Activated naive CD8-positive, alpha-beta T cell treated with anti-CD3 and anti-CD28 coated beads, Interleukin-2, amount 10 ng/mL, durations not matched to agents 7 days and 5 days (primary cell): ENCODE measurements at places on chromosomes 7 and 10. TPM values are rescaled to one million over a fixed set of nuclear protein-coding genes. Genes with fewer than 3 reads are reported as not detected.

GRCh38 chr7:124255041-124255655 lies 222.3 kb upstream of the TMEM229A start:
- no peak overlapping the region for H3K27ac ChIP-seq
- DNase-seq: no peak
- H3K36me3 ChIP-seq: no peaks in the 10 kb centered on the region
- H3K4me3 ChIP-seq: no peak overlapping the region
- no peaks in the 10 kb centered on the region for H3K4me1 ChIP-seq
- H3K27me3 ChIP-seq: no peaks in the 10 kb centered on the region

Gene ANKRD2
- 0.23 TPM for total RNA-seq

Gene C10orf53
- total RNA-seq: not detected

Gene ABCB1
- total RNA-seq: 30.8 TPM

Gene HPSE2
- 0.14 TPM for total RNA-seq

DNA sequence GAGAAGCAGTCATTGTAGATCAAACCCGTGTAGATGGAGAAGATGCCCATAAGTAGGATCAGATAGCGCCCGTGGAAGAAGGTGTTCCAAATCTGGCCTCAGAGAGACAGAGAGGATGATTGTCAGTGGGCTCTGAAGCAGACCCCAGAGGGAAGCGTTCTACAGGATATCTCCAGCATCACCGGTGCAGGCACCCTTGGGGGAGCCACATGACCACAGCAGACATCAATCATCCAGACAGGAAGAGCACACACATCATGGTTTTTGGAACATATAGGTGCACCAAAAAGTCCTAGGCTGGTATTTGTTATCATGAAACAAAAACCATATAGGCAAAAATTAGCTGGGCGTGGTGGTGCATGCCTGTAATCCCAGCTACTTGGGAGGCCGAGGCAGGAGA lies 44.0 kb upstream of the SVOPL start:
- no peaks in the 10 kb centered on the region for H3K36me3 ChIP-seq
- H3K4me1 ChIP-seq: peaks cover 13% of the 10 kb centered on the region
- no peak overlapping the region for H3K4me3 ChIP-seq
- DNase-seq: no peak
- peaks cover 6% of the 10 kb centered on the region for H3K27me3 ChIP-seq

DNA sequence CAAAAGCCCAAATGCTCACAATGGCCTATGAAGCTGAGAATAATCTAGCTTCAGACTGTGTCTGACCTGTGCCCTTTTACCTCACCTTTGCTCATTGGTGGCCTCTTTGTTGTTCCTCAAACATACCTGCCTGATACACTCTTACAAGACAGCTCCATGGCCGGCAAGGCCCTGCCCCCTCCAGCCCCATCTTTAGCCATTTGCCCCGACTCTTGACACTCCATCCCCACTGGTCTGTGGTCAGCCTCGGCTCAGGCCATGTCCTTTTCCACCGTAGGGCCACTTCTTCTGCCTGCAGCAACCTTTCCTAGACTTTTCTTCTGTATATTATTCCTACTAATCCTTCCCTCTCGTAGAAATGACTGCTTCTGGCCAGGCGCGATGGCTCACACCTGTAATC lies 265.2 kb downstream of the RPS24 start:
- no peak overlapping the region for H3K4me3 ChIP-seq
- peaks cover 13% of the 10 kb centered on the region for H3K4me1 ChIP-seq
- peaks cover 2% of the 10 kb centered on the region for H3K27me3 ChIP-seq
- peaks cover 2% of the 10 kb centered on the region for H3K36me3 ChIP-seq
- H3K27ac ChIP-seq: no peak overlapping the region
